Amniotic epithelial cell (primary cell): ENCODE measurements at places on chromosomes 7 and 10.

DNA sequence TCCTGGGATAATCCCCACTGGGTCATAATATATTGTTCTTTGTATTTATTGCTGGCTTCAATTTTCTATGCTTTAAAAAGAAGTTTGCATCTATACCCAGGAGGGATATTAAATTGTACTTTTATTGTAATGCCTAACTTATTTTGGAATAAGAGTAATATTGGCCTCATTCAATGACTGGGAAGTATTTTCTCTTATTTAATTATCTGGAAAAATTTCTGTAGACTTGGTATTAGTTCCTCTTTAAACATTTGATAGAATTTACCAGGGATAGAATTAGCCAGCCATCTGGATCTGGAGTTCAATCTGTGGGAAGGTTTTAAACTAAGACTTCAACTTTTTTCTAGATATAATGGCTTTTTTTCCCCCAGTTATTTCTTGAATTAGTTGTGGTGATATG, 115.2 kb upstream of the ZNF32 start:
- DNase-seq, result no peak

- DNase-seq, result peak; percentile 71
These were observed 163.0 kb upstream of the KLF14 start for GRCh38 chr7:130896898-130897514.

- no peak for DNase-seq
These were observed 7.8 kb downstream of the DNAJC2 start for GRCh38 chr7:103336761-103337160.

- DNase-seq, result no peak
These were observed 101.7 kb downstream of the BMS1 start for GRCh38 chr10:42883993-42884983.

DNA sequence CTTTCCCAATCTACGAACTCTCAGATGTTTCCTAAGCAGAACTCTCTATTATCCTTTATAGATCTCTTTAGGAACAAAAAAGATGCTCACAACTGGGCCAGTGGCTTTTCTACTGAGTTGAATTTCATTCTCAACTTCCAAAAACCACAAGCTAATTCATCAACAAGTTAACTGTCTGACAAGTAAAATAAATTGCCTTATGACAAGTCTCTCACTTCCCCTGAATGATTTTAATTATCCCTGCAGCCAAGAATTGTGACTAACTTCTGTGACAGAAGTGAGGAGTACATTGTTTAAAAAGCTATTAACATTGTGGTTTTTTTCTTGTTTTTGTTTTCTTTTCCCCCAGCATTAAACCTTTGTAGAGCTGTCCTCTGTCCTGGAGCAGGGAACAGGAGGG, 343.1 kb downstream of the HPSE2 start:
- DNase-seq, result no peak

GRCh38 chr7:92359801-92360200, 87.5 kb upstream of the GATAD1 start:
- DNase-seq, result peak; percentile 80

GRCh38 chr7:119974972-119975371, 298.0 kb upstream of the KCND2 start:
- DNase-seq, result peak; percentile 57

DNA sequence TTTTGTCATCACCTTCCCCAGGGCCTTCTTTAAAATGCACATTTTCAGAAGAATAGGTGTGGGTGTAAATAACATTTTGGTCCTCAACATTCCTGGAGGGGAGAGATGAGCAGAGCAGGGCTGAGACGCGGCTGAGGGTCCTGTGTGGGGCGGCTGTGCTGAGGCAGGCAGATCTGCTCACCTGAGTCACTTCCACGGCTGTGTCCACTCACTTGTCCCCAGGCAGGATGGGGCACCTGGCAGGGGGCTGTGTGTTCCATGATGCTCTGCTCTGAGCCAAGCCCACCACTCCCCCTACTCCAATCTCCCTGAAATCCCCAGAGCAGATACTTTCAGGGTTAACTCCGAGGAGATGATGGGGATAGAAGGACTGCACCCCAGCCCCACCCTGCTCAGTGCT, 93.8 kb downstream of the GLRX3 start:
- DNase-seq, result no peak

- DNase-seq, result no peak
These were observed 126.8 kb downstream of the WDR37 start for GRCh38 chr10:1183033-1183396.

DNA sequence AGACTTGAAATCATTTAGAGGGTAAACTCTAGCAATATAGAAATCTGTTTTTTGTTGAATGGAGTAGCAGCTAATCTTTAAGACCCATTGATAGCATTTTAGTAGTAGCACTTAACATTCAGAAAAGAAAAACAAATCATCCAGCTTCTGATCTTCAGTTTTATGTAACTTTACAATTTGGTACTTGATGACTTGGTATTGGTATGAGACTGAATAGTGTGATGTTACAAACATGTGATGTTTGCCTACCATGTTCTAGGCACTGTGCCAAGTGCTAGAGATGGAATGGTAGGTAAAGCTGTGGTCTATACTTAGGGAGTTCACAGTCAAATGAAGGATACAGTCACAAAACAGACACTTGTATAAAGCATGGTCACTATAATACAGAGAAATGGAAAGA, 21.3 kb downstream of the ZEB1 start:
- peak; percentile 29 for DNase-seq

DNA sequence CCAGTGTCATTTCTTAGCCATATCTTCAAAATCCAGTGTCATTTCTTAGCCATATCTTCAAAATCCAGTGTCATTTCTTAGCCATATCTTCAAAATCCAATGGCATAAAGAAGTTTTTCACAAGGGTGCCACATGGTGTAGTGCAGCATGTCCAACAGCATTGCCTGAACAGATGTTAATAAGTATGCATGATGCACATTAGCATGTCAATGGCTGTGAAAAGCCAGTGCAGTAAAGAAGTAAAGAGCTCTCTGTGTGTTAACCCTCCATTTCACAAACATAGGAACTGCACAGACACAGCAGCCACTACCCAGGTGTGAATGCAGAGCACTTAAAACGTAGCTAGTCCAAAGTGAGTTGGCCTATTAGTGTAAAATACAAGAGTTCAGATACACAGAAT, 89.8 kb downstream of the GNAI1 start:
- no peak for DNase-seq

DNA sequence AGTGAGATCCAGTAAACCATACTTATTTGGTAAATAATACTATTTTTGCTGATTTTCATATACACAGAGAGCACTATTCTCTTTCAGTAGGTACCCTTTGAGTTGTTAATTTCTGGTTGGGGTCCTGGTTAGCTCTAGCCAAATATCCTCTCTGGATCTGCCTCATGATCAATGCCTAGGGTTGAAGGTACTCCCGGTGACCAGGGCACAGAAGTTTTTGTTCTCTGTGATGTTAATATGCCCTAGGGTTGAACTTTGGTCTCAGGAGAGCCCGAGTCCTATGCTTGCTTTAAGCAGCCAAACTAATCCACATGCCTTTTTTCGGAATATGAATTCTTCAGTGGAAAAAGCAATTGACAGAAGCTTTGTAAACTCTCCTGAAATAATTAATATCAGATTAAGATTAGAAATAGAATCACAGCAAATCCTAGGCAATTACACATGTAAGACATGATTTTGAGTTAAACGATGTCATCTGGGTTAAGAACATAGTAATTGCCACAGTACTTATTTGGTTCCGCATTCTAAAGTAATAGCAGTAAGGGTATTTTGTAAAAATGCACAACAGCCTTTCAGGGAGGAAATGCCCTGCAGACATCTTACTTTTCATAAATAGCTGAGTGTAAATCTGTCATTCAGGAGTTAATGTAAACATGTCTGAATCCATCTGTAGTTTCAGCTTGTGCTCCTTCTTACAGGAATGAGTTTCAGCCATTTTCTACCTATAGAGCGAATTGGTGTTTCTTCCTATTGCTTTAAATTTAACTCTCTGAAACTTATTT, 10.1 kb downstream of the CHN2 start:
- DNase-seq, result no peak

DNA sequence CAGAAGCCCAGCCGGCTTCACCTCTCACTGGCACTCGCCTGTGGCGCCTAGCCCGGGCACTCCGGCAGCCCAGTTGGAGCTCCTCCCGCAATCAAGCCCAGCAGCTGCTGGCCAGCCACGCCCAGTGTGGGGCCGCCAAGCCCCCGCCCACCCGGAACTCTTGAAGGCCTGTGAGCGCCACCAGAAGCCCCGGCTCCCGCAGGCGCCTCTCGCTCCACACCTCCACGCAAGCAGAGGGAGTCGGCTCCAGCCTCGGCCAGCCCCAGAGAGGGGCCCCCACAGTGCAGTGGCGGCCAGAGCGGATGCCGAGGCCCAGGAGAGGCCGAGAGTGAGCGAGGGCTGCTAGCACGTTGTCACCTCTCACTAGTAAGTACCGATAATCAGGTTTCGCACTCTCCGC, 240.7 kb downstream of the TFEC start:
- DNase-seq, result no peak

GRCh38 chr10:44607116-44607515, 222.2 kb upstream of the CXCL12 start:
- DNase-seq, result no peak

- no peak for DNase-seq
These were observed 76.8 kb downstream of the ALOX5 start for GRCh38 chr10:45450866-45451265.

GRCh38 chr10:47241256-47241655, 58.7 kb upstream of the GDF10 start:
- no peak for DNase-seq

DNA sequence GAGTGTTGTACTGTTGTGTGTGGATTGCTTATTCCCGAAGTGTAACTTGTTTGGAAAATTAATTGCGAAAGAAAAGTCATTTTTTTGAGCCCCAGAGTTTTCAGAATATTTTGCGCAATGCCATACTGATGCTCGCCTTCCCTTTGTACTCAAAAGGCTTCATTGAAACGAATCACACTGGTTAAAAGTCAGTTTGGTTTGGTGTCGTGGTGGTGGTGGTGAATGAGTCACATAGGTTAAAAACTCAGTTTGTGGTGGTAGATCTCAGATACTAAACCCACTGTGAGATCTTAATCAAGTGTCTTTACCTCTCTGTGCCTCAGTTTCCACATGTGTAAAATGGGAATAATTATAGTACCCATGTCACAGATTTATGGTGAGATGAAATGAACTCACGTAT, 61.1 kb upstream of the IL6 start:
- DNase-seq, result no peak

DNA sequence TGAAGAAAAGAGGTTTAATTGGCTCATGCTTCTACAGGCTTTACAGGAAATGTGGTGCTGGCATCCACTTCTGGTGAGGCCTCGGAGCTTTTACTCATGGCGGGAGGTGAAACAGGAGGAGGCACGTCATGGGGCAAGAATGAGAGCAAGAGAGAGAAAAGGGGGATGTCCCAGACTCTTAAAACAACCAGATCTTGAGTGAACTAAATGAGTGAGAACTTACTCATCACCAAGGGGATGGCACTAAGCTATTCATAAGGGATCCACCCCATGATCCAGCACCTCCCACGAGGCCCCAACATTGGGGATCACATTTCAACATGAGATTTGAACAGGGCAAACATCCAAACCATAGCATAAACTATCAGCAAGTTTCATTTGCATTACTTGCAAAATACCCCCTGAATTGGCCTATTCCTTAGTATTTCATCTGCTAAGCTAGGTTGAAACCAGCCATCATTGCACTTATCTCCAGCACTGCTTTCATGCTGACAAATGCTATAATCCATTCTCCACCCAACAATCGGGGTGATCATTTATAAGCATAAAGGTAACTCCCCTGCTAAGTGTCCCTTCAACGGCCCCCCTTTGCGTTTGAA, 179.0 kb downstream of the NOC3L start:
- DNase-seq, result peak; percentile 91

DNA sequence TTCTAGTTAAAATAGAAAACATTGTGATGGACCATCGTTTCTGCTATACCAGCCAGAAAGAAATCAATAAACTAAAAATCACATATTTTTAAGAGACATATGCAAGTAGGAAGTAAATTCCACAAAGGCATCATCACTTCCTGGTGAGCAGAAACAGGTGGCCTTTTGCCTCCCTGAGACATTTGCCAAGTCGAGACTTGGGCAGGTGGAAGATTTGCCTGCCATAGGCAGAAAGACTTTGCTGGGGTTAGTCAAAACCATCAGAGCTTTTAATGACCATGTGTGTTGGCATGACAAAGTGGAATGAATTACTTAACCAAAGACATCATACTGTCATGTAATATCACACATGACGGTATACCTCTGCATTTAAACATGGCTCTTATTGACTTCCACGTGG, 66.0 kb upstream of the FGL2 start:
- DNase-seq, result no peak

- no peak for DNase-seq
These were observed 79.5 kb downstream of the AOAH start for GRCh38 chr7:36644625-36645422.

- DNase-seq, result no peak
These were observed 23.2 kb upstream of the CALN1 start for GRCh38 chr7:72435366-72435765.

- no peak for DNase-seq
These were observed 5.0 kb downstream of the CXCL12 start for GRCh38 chr10:44379907-44380306.

DNA sequence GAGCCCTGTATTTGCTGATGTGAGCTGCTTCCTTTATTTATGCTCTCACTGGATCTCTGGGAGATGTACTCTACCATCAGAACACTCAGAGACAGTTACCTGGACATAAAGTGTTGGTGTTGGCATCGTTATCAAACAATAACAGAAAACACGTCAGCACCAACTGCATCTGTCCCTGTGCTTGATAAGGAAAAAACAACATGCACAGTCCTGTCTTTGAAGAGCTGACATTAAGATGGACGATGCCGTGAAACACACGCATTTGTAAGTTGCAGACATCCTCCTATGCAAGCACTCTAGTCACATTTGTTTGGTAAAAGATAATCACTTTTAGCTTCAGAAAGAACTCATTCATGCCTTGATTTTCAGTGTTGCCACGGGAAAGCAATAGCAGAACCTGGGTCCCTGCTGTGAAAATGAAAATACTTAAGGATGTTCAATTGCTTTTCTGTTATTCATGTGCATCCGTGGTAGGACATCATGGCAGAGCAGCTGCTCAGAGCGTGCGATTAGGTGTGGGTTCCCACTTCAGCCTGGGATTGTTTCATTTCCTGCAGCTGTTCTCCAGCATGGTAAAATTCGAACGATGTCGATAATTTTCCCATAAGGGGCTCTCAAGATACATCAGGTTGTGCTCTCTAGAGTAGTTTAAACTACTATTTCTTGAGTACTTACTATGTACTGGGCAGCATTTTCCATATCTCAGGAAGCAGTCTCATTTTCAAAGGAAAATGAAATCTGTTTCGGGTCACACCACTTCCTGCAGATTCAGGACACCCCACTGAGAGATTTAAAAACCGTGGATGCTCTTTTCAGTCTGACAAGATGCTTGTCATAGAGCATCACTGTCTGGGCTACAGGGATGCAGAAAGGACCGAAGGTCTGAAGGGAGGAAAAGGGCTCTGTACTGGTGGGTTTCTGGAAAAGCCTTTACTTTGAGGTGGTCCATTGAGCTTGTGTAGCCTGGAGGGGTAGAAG, 248.7 kb downstream of the CAMK1D start:
- DNase-seq, result no peak

GRCh38 chr10:131750973-131751826, 149.6 kb upstream of the PPP2R2D start:
- no peak for DNase-seq
